T-helper 2 cell treated with Interferon-gamma antibody and Interleukin-4, amounts not matched to agents 5 μg/mL and 100 μg/mL, for 36 hours (primary cell): ENCODE measurements at places on chromosomes 4 and X.

- H3K4me3 ChIP-seq: no peak overlapping the region
- no peaks in the 10 kb centered on the region for H3K36me3 ChIP-seq
- peaks cover 10% of the 10 kb centered on the region for H3K4me1 ChIP-seq
- DNase-seq: no peak
- no peak overlapping the region for H3K27ac ChIP-seq
- peaks cover 11% of the 10 kb centered on the region for H3K27me3 ChIP-seq
These were observed 5.7 kb downstream of the EFNB1 start for GRCh38 chrX:68834371-68835103.

- no peak for DNase-seq
- peaks cover 5% of the 10 kb centered on the region for H3K27me3 ChIP-seq
These were observed 29.5 kb downstream of the ANTXR2 start for GRCh38 chr4:80043541-80043940.

GRCh38 chrX:19889582-19890342 lies 2.4 kb upstream of the SH3KBP1 start:
- H3K4me1 ChIP-seq: peaks cover 25% of the 10 kb centered on the region
- peaks cover 3% of the 10 kb centered on the region for H3K36me3 ChIP-seq
- peak; percentile 44 for DNase-seq
- no peaks in the 10 kb centered on the region for H3K27me3 ChIP-seq

DNA sequence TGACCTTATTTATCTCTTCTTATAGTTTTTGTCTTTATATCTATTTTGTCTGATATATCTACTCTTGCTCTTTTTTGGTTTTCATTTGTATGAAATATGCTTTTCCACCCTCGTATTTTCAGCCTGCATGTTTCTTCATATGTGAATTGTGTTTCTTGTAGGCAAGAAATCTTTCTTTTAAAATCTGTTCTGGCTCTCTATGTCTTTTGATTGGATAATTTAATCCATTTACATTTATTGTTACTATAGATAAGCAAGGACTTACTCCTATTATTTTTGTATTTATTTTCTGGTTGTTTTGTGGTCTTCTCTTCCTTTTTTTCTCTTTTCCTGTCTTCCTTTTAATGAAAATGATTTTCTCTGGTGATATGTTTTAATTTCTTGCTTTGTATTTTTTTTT lies 403.1 kb downstream of the DCAF12L2 start:
- no peak overlapping the region for H3K27ac ChIP-seq
- no peak overlapping the region for H3K4me3 ChIP-seq
- no peaks in the 10 kb centered on the region for H3K36me3 ChIP-seq
- no peaks in the 10 kb centered on the region for H3K27me3 ChIP-seq
- H3K4me1 ChIP-seq: no peaks in the 10 kb centered on the region
- no peak for DNase-seq

DNA sequence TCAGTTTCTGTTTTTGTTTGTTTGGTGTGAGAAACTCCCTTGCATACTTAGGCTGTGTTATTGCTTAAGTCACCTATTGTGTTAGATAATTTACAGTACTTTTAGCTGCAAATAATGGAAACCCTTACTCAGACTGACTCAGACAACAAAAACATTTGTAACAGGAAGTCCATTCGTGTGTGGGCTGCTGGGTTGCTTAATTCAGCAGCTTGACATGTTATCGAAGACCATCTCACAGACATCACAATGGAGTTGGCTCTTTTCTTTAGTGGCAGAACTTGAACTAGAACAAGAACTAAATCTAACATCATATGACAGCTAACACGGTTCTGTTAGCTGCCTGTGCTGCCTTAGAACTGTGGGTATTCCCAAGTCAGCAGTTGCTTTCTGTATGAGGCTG lies 9.9 kb upstream of the GABRE start:
- no peaks in the 10 kb centered on the region for H3K36me3 ChIP-seq
- H3K4me3 ChIP-seq: no peak overlapping the region
- H3K27ac ChIP-seq: no peak overlapping the region
- H3K27me3 ChIP-seq: no peaks in the 10 kb centered on the region
- no peak for DNase-seq
- H3K4me1 ChIP-seq: no peaks in the 10 kb centered on the region

- H3K27me3 ChIP-seq: peaks cover 3% of the 10 kb centered on the region
- no peaks in the 10 kb centered on the region for H3K36me3 ChIP-seq
- DNase-seq: no peak
- H3K4me3 ChIP-seq: no peak overlapping the region
These were observed 273.4 kb downstream of the HS3ST1 start for GRCh38 chr4:11155208-11155867.

GRCh38 chr4:176879380-176880116 lies 86.8 kb upstream of the VEGFC start:
- no peak for DNase-seq
- no peaks in the 10 kb centered on the region for H3K27me3 ChIP-seq
- H3K4me3 ChIP-seq: no peak overlapping the region
- no peak overlapping the region for H3K27ac ChIP-seq
- H3K36me3 ChIP-seq: no peaks in the 10 kb centered on the region

- no peak for DNase-seq
- H3K4me1 ChIP-seq: peaks cover 4% of the 10 kb centered on the region
- no peak overlapping the region for H3K27ac ChIP-seq
- no peak overlapping the region for H3K4me3 ChIP-seq
- peaks cover 14% of the 10 kb centered on the region for H3K27me3 ChIP-seq
These were observed 3.0 kb downstream of the TLR10 start for GRCh38 chr4:38779790-38780189.

DNA sequence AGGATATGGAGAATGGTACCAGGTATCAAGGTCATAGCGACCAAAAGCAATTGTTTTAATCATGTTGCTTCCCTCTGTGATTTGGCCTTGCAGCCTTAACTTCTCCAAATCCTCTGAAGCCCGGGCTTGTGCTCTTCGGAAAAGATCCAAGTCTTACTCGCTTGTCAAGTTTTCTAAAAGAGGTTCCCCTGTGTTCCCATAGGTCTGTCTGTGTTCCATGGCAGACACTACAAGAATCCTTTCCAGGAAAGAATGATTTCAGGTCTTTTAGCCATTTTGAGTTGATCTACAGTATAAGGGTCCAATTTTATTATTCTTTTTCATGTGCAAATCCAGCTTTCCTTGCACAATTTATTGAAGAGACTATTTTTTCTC lies 710.6 kb upstream of the DIAPH2 start:
- H3K27ac ChIP-seq: no peak overlapping the region
- H3K27me3 ChIP-seq: no peaks in the 10 kb centered on the region
- H3K4me1 ChIP-seq: no peaks in the 10 kb centered on the region
- H3K4me3 ChIP-seq: no peak overlapping the region

DNA sequence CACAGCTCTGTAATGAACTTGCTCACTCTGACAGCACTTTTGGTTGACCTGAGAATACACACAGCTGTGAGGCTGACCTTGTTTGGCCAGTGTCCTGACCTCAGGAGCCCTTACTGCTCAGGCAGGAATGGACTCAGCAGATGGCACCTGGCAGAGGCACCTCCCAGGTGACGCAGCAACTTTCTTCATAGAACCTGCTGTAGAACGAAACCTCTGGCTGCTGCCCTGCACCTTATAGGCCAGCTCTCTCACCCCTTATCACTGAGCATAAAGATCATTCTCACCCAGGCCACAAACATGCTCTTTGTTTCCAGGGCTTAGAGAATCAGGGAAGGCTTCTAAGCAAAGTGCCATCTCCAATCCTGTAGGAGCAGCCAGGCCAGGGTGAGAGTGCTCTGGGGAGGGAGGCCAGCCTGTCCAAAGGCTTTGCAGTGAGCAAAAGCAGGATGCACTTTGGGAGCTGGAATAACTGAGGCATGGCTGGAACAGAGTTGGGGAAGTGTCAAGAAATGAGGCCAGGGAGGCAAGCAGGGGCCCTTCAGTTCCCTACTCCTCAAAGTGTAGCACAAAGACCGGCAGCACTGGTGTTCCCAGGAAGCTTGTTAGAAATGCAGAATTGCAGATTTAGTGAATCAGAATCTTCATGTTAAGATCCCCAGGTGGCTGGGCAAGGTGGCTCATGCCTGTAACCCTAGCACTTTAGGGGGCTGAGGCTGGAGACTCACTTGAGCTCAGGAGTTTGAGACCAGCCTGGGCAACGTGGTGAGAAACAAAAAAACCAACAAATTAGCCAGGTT lies 13.3 kb upstream of the CENPU start:
- H3K27ac ChIP-seq: no peak overlapping the region
- DNase-seq: no peak
- H3K4me1 ChIP-seq: peaks cover 16% of the 10 kb centered on the region
- H3K4me3 ChIP-seq: no peak overlapping the region
- H3K36me3 ChIP-seq: no peaks in the 10 kb centered on the region

DNA sequence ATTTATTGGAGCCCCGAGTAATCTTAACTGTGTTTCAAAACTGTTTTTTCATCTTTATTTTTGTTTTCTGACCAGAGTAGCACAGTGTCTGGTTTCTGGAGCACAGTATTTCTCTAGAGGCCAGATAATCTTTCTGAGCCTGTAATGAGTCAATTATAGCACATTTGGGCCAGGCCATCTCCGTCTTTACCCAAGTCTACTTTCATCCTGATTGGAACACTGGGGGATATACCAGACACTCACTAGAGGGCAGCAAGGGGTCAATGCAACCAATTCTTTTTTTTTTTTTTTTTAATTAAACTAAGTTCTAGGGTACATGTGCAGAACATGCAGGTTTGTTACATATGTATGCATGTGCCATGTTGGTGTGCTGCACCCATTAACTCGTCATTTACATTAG lies 282.0 kb downstream of the ARHGAP24 start:
- H3K4me1 ChIP-seq: no peaks in the 10 kb centered on the region
- no peak for DNase-seq
- H3K27ac ChIP-seq: no peak overlapping the region
- H3K27me3 ChIP-seq: no peaks in the 10 kb centered on the region
- no peaks in the 10 kb centered on the region for H3K36me3 ChIP-seq

GRCh38 chr4:2829321-2829932 lies 14.2 kb upstream of the ADD1 start:
- no peak overlapping the region for H3K4me3 ChIP-seq
- DNase-seq: no peak
- peaks cover 50% of the 10 kb centered on the region for H3K36me3 ChIP-seq
- no peaks in the 10 kb centered on the region for H3K27me3 ChIP-seq
- no peak overlapping the region for H3K27ac ChIP-seq
- no peaks in the 10 kb centered on the region for H3K4me1 ChIP-seq

- no peak overlapping the region for H3K27ac ChIP-seq
- no peaks in the 10 kb centered on the region for H3K27me3 ChIP-seq
- DNase-seq: no peak
- H3K36me3 ChIP-seq: no peaks in the 10 kb centered on the region
These were observed 10.6 kb upstream of the FAT1 start for GRCh38 chr4:186734251-186734650.

DNA sequence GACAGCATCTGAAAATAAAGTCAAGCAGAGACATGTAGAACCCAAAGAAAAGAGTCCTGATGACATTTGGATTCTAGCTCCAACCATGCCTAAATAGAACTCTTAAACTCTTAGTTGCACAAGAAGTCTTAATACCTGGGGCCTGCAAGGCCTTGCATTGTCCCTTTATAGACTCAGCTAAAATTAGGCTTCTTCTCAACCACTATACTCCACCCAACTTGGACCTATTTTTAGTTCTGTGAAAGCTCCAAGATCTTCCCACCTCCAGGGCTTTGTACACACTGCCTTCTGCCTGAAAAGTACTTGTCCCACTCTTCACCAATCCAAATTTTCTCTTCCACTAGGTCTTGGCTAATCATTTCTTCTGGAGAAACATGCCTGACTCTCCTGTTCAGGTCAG lies 36.5 kb downstream of the PLK4 start:
- H3K27me3 ChIP-seq: no peaks in the 10 kb centered on the region
- H3K4me1 ChIP-seq: no peaks in the 10 kb centered on the region
- DNase-seq: no peak
- H3K36me3 ChIP-seq: peaks cover 11% of the 10 kb centered on the region

DNA sequence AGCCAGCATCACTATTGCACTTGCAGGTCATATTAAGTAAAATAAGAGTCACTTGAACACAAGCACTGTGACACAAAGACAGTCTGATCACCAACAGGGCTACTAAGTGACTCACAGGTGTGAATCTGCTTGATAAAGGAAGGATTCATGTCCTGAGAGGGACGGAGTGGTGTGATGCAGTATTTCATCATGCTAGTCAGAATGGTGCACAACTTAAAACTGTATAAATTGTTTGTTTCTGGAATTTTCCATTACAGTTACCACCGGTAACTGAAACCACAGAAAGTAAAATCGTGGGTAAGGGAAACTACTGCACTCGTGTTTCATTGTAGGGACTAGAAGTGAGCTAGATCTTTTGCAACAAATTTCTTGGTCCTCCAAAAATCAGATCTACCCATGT lies 109.7 kb downstream of the ELOVL6 start:
- peaks cover 24% of the 10 kb centered on the region for H3K36me3 ChIP-seq
- H3K4me3 ChIP-seq: peak overlapping the region; percentile 56
- peaks cover 52% of the 10 kb centered on the region for H3K4me1 ChIP-seq
- H3K27me3 ChIP-seq: no peaks in the 10 kb centered on the region
- peak overlapping the region; percentile 90 for H3K27ac ChIP-seq

DNA sequence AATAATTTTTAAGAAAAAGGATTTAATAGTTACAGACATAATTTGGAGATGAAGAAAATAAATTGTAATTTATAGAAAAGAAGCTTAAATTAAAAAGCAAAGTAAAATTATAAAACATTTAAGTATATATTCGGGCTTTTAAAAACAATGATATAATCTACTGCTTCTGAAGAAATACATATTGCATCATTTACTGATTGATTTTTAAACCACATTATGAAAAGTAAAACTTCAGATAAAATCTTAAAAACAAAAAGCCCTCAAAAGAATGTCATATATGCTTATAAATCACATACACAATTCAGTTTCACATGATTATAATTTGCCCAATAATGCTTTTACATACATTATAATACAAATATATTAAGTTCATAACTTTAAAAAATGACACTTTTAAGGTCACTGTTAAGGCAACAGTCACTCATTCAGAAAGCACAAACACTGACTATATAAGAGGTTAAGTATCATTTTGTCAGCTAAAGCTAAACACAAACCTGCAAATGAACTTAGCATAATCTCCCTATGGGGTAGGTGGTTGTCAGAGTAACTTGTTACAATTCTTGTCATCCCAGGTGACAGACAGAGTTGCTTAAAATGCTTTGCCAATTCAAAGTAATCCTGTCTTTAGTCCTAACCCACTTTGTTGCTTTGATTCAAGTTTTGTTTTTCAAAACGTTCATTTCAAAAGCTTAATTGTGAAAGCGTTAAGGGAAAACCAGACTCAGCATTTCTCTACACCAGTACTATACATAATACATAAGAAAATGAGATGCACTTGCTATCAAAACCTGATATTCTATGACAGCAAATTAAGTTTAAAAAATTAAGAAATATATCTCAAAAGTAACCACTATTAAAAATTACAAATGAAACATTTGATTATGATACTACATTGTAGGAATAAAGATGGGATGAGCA lies 90.6 kb upstream of the MAB21L2 start:
- no peaks in the 10 kb centered on the region for H3K36me3 ChIP-seq
- no peak overlapping the region for H3K4me3 ChIP-seq
- H3K27me3 ChIP-seq: no peaks in the 10 kb centered on the region
- no peak for DNase-seq
- no peak overlapping the region for H3K27ac ChIP-seq

GRCh38 chr4:181523973-181524372 lies 719.2 kb upstream of the TENM3 start:
- no peak for DNase-seq
- H3K27ac ChIP-seq: no peak overlapping the region
- H3K27me3 ChIP-seq: no peaks in the 10 kb centered on the region
- no peak overlapping the region for H3K4me3 ChIP-seq
- H3K4me1 ChIP-seq: no peaks in the 10 kb centered on the region

GRCh38 chr4:70356185-70356584 lies 4.4 kb upstream of the SMR3A start:
- no peaks in the 10 kb centered on the region for H3K4me1 ChIP-seq
- no peak for DNase-seq
- no peaks in the 10 kb centered on the region for H3K27me3 ChIP-seq
- H3K36me3 ChIP-seq: no peaks in the 10 kb centered on the region
- H3K4me3 ChIP-seq: no peak overlapping the region

GRCh38 chr4:148477276-148477675 lies 35.1 kb upstream of the NR3C2 start:
- no peak for DNase-seq
- no peaks in the 10 kb centered on the region for H3K4me1 ChIP-seq
- H3K27ac ChIP-seq: no peak overlapping the region
- no peak overlapping the region for H3K4me3 ChIP-seq
